ENCODE measurements at places on chromosomes 16 and 17.
A peak's percentile ranks its signal among the peaks of the same experiment; 100 is the strongest.

DNA sequence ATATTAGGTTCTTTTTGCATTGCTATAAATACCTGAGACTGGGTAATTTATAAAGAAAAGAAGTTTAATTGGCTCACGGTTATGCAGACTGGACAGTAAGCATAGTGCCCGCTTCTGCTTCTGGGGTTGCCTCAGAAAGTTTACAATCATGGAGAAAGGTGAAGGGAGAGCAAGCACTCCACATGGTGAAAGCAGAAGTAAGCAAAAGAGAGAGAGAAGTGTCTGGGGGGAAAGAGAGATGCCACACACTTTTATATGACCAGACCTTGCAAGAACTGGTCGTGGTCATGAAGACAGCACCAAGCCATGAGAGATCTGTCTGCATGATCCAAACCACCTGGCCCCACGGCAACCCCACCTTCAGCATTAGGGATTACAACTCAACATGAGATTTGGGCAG, 45.4 kb downstream of the KCNJ16 start:
- no peak for DNase-seq

GRCh38 chr16:4647644-4647980, 23.0 kb downstream of the MGRN1 start:
- DNase-seq = no peak

DNA sequence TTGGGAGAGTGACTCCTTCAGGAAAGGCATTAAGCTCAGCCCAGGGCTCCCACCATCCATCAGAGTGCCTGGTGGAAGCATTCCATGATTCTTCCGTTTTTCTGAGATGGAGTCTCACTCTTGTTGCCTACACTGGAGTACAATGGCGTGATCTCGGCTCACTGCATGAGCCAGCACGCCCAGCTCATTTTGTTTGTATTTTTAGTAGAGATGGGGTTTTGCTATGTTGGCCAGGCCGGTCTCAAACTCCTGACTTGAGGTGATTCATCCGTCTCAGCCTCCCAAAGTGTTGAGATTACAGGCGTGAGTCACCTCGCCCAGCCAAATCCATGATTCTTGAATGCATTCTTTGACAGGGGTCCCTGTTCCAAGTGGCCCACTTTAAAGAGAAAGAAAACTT, 23.1 kb downstream of the MIS12 start:
- no peak for DNase-seq

DNA sequence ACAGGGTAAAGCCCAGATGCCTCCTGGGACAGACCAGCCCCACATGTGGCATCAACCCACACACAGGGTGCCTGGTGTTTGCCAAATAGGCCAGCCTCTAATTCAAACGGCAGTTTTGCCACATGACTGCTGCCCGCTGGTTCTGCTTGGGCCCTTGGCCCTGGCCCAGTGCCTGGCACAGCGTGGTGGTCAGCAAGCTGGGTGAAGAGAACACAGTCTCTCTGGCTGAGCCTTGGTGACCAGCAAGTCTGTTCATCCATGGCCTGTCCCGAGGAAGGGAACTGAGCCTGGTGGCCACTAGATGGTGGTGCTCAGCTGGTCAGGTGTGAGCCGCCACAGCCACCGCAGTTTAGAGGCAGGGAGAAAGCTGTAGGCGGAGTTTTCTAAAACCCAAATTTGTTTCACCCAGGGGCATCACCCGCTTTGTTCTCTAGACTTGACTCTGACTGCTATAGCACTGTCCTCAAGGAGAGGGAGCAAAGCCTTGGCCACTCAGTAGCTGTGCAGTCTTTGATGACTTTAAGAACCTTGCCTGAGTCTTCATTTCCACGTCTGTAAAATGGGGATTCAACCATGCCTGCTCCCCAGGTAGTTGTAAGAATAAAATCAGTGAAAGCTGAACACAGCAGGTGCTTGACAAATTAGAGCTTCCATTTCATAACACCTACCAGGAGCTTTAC, 4.7 kb upstream of the GFAP start:
- peak; percentile 82 for DNase-seq
